Fibroblast of lung (primary cell): ENCODE measurements at places on chromosomes 2 and 18. TPM values are rescaled to one million over a fixed set of nuclear protein-coding genes. Genes with fewer than 3 reads are reported as not detected.

The RAB6C gene
- not detected in 2 replicates for total RNA-seq

The CHMP3 gene
- total RNA-seq: 63.4 and 73.3 TPM in 2 replicates

The APCDD1 gene
- 4.9 and 17.3 TPM in 2 replicates for total RNA-seq

The C2orf92 gene
- 0.77 and 0.99 TPM in 2 replicates for total RNA-seq

The CFAP65 gene
- total RNA-seq: not detected in 2 replicates

The AGAP1 gene
- total RNA-seq: 7.7 and 10.6 TPM in 2 replicates

The TRIM43 gene
- total RNA-seq: not detected in 2 replicates

The NPPC gene
- total RNA-seq: not detected in 2 replicates
